Gastroesophageal sphincter (tissue), 4 donors: ENCODE measurements at places on chromosomes 7 and 10. TPM values are rescaled to one million over a fixed set of nuclear protein-coding genes. Genes with fewer than 3 reads are reported as not detected.

DNA sequence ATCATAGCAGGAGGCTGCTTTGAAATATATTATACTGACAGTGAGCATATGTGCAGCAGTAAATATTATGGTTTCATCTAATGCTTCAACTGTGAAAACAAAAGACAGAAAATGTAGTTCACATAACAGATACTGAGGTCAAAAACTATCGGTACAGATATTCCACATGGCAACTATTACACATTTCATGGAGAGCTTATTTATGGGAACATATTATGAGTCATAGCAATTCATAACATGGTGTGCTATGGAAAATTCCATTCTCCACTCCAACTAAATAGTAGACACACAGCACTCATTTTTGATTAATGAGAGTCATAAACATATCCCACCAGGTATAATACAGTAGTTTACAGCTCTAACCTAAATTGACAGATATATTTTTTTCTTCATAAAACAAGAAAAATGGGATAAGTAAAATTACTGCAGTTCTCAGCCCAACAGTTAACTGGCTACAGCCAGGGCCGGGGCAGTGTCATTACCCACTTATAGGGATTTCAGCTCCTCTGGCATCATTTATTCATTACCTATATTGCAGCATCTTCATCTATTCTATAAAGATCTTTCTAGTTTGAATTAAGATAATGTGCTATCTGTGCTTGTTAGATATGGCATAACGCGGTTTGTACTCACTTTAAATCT lies 475.6 kb upstream of the KLF6 start:
- peak overlapping the region; percentile 83 for H3K27ac ChIP-seq
- peaks cover 17% of the 10 kb centered on the region for H3K4me1 ChIP-seq
- peak; percentile 82 for ATAC-seq
- H3K4me3 ChIP-seq: no peak overlapping the region
- no peaks in the 10 kb centered on the region for H3K36me3 ChIP-seq
- H3K27me3 ChIP-seq: no peaks in the 10 kb centered on the region

ZNF107 gene
- total RNA-seq: 1.8 TPM

REPIN1 gene
- 72.7 TPM for total RNA-seq

DNA sequence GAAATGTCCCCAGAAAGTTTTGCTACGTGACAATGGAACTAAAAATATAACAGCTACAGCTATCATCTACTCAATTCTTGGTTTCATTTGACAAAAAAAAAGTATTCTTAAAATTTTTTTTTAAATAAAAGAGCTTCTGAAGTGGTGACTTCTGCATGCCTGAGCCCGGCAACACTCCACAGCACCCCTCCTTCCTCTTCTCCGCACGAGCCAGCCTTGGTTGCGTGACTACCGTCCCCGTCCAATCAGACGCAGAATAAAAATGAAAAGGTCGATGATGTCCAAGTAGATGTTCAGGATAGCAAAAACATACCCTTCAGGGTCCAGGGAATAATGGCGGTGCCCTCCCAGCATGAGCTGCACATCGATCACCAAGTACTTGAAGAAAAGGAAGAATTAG lies 34.5 kb upstream of the GATAD1 start:
- no peaks in the 10 kb centered on the region for H3K36me3 ChIP-seq
- H3K4me3 ChIP-seq: no peak overlapping the region
- ATAC-seq: no peak
- H3K27me3 ChIP-seq: peaks cover 7% of the 10 kb centered on the region

- peak overlapping the region; percentile 20 for H3K4me3 ChIP-seq
- H3K27me3 ChIP-seq: peaks cover 60% of the 10 kb centered on the region
- peak; percentile 16 for ATAC-seq
- H3K4me1 ChIP-seq: no peaks in the 10 kb centered on the region
These were observed 276.1 kb upstream of the NEBL start for GRCh38 chr10:21172930-21173801.

GRCh38 chr7:32335107-32335506 lies 155.1 kb downstream of the LSM5 start:
- H3K36me3 ChIP-seq: no peaks in the 10 kb centered on the region
- no peaks in the 10 kb centered on the region for H3K4me1 ChIP-seq
- no peak overlapping the region for H3K4me3 ChIP-seq
- no peak for ATAC-seq

ZNF37A gene
- 15.3 TPM for total RNA-seq

GRCh38 chr7:100247152-100247757 lies 27.5 kb downstream of the PVRIG start:
- H3K36me3 ChIP-seq: no peaks in the 10 kb centered on the region
- no peak for ATAC-seq
- H3K4me1 ChIP-seq: no peaks in the 10 kb centered on the region
- H3K27ac ChIP-seq: no peak overlapping the region
- H3K27me3 ChIP-seq: no peaks in the 10 kb centered on the region

GRCh38 chr10:6134099-6134823 lies 45.4 kb downstream of the RBM17 start:
- H3K4me1 ChIP-seq: no peaks in the 10 kb centered on the region
- no peak overlapping the region for H3K4me3 ChIP-seq
- H3K27me3 ChIP-seq: peaks cover 13% of the 10 kb centered on the region
- H3K36me3 ChIP-seq: no peaks in the 10 kb centered on the region
- ATAC-seq: no peak
- no peak overlapping the region for H3K27ac ChIP-seq

- no peaks in the 10 kb centered on the region for H3K27me3 ChIP-seq
- H3K4me1 ChIP-seq: no peaks in the 10 kb centered on the region
- no peak for ATAC-seq
- no peak overlapping the region for H3K4me3 ChIP-seq
- H3K27ac ChIP-seq: no peak overlapping the region
These were observed 443.6 kb upstream of the PFKP start for GRCh38 chr10:2623675-2624274.

- H3K27ac ChIP-seq: peak overlapping the region; percentile 44
- H3K27me3 ChIP-seq: no peaks in the 10 kb centered on the region
- no peak overlapping the region for H3K4me3 ChIP-seq
- peak; percentile 37 for ATAC-seq
These were observed 33.9 kb downstream of the MALSU1 start for GRCh38 chr7:23332910-23333612.
